ENCODE measurements at places on chromosomes 1 and 21. TPM values are rescaled to one million over a fixed set of nuclear protein-coding genes. Genes with fewer than 3 reads are reported as not detected.
A peak's percentile ranks its signal among the peaks of the same experiment; 100 is the strongest.

- peak; percentile 60 for DNase-seq
Observed at GRCh38 chr1:209899948-209900347, 38.1 kb upstream of the SYT14 start.

DNA sequence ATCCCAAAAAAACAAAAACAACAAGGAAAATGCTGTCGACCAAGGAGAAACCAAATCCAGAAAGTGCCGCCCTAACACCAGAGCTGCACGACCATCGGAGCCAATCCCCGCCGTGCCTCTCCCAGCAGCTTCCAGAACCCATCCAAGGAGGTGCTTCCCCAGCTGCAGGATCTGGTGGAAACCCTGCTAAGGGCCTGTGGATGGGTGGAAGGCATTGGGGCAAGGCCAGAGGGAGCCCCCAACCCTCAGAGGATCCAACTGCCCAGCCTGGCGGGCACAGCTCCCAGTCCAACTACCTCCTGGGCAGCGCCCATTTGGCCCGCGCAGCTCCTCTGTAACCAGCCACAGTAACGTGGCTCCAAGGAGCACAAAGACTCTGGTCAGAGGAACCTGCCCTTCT is 81.6 kb downstream of the NPHP4 start:
- no peak for DNase-seq

DNA sequence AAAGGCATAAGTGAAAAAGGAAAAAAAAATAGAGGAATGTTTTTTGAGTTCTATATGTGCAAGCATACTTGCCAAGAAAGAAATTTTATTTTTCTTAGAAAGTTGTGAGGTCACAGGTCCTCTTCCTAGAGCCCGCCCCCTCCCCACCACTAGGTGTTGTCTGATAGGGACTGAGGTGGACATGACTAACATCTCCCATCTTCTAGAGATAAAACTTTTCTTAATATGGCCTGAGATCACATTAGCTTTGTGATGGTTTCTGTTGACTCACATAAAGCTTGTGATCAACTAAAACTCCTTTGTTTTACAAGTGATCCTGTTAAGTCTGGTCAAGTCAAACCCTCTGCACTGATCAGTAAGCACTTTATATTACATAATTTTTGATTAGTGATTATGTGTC is 33.4 kb upstream of the CITED4 start:
- DNase-seq: no peak

GRCh38 chr1:221337106-221337505 is 404.8 kb downstream of the DUSP10 start:
- no peak for DNase-seq

GRCh38 chr1:75727571-75727970 is 3.1 kb downstream of the ACADM start:
- no peak for DNase-seq

DNA sequence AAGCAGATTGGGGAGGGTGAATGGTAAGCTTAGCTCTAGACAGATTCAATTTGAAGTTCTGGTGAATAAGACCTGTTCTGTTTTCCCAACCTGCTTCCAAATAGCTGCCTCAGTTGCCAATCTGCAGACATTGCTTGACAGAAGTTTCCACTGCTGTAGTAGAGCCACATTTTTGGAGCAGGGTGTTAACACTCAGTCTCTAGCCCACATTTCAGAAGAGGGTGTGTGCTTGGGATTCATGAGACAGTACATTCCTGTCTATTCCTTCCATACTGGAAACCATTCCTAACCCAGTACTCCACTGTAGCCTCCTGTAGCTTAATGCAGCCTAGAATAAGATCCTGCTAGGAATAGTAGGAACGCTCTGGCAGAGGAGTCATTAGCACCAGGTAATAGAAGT is 450.5 kb downstream of the NUF2 start:
- no peak for DNase-seq

DNA sequence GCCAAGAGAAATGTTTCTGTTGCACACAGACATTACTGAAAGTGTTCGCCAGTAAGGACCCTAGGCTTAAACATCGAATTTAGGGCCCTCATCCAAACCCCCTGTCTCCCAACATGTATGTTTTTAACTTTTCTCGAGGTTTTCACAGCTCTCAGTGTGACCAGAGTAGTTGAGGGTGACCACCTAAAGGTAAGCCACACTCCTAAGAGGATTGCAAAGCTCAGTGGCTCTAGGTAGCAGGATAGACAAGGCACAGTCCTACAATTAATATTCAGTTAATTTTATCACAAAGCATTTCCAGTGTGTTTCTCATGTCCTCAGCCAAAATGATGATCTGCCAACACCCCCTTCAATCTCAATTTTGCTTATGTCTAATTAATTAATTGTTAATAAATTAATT is 695 bp upstream of the ALG14 start:
- DNase-seq: no peak

GRCh38 chr1:229164836-229165735 is 105.8 kb upstream of the RAB4A start:
- DNase-seq: no peak

- peak; percentile 62 for DNase-seq
Observed at GRCh38 chr1:155126556-155127104, 1.0 kb upstream of the EFNA1 start.

DNA sequence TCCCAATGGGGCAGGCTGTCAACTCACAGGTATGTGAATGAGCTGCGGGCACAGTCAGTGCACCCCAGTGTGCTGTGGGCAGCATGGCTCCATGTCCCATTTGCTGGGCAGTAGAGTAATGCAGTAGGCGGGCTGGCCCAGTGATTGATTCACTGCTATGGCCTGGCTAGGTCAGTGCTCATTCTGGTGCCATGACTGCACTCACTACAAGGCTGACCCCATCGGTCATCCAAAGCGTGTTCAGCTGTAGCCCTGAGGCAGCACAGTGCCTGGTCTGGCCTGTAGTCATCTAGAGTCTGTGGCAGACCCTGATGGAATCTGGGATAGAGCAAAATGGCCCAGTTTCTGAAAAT is 7.4 kb downstream of the HYI start:
- DNase-seq: no peak

- DNase-seq: peak; percentile 67
Observed at GRCh38 chr1:23751050-23751814, 8.0 kb downstream of the ELOA start.

GRCh38 chr1:206075786-206076755 is 23.1 kb downstream of the RHEX start:
- no peak for DNase-seq

GRCh38 chr1:117120774-117121588 is 568 bp downstream of the TRIM45 start:
- no peak for DNase-seq

DNA sequence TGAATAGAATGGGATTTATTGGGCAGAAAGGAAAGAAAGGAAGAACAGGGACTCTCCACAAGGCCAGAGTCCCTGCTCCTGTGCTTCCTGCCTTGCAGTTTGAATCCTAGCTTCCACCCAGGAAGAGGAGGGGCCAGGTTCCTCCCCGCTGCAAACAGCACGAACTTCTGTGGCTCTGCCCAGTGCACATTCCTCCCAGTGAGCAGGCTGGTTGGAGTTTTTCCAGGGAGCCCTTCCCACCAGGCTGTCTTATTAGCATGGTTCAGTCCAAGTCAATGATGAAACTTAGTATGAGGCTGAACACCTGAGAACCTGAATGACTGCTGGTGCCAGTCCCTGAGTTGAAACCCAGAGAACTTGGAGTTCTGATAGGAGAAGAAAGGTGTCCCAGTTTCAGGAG is 247.2 kb downstream of the DUSP10 start:
- peak; percentile 55 for DNase-seq

DNA sequence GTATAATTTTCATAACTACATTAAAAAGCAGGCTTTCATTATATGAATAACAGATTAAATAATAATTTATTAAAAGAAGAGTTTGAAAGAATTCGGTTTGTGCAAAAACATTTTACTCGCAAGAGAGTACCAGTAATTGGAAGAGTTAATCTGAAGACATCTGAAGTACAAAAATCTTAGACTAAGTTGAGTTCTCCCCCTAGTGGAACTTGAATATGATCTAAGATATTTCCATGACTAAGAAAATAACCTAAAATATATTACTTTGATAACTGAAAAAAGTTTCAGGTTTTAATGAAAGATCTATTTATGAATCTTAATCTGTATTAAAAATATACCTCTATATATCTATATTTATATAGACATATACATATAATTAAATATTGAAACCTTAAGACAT is 112.5 kb upstream of the GFI1 start:
- DNase-seq: peak; percentile 52

DNA sequence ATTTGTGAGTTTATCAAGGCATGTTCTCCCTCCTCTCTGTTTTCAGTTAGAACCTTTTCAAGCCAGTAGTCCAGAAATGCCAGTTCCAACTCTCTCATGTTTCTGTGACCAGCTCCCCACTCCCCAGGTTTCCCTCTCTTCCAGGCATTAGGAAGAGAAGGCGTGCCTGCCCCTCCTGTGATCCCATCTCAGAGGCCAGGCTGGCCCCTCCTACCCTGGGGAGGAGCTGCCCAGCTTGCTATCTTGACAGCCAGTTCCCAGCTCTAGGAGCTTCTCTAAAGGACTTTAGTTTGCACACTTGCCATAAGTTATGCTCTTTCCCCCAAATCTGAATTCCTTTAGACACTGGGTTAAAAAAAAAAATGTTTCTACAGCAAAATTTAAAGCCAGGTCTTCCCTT is 8.9 kb downstream of the HYI start:
- DNase-seq: no peak

DNA sequence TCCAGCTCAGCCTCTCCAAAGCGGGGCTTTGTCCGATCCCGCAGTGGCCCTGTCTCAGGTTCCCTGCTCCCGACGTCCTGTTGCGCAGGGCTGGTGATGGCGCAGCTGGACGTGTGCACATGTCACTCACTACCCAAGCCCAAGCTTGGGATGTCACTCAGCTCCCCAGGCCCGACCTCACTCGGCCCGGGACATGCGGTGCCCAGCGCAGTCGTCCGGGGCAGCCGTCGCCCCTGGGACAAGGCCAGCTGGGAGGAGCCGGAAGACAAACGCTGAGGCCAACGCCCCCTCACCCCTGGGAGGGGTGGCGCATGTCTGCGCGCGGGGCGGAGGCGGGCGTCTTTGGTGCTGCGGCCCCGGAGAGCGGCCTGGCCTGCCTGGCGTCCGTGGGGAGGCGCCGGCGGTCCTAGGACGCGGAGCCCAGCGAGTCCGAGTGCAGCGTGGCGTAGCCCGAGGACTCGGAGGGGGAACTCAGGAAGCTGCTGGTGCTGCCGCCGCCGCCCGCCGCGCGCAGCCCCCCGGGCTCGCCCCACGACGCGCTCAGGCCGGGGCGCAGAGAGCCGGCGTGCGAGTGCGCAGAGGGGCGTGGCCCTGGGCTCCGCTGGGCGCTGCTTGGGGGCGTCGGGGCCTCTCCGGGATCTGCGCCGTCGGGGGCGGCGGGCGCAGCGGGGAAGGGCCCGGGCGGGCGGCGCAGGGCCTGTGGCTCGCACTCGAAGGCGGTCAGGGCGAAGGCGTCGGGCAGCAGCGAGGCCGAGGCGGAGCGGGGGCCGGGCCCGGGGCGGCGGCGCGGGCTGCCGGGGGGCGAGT is 5.2 kb downstream of the HES3 start:
- DNase-seq: no peak

Gene HLX
- 7.2 TPM for total RNA-seq

Gene PTPRU
- total RNA-seq: 3.3 TPM

Gene ZNF124
- 10.5 TPM for total RNA-seq

Gene PDPN
- total RNA-seq: 4.1 TPM

Gene BGLAP
- total RNA-seq: not detected

Gene KCNJ6
- 0.15 TPM for total RNA-seq

Gene PTPRC
- total RNA-seq: 4.5 TPM

Gene ADORA3
- not detected for total RNA-seq

Gene HSD3B1
- not detected for total RNA-seq

Gene FAM72D
- total RNA-seq: 8.6 TPM

Measured in M059J (cell line).